ENCODE measurements at places on chromosomes 6 and 20. TPM values are rescaled to one million over a fixed set of nuclear protein-coding genes. Genes with fewer than 3 reads are reported as not detected.

GRCh38 chr6:89281779-89282246, 33.3 kb downstream of the GABRR2 start:
- DNase-seq, result no peak

LST1 gene
- 2.5 TPM for total RNA-seq

PACRG gene
- 11.8 TPM for total RNA-seq

DNA sequence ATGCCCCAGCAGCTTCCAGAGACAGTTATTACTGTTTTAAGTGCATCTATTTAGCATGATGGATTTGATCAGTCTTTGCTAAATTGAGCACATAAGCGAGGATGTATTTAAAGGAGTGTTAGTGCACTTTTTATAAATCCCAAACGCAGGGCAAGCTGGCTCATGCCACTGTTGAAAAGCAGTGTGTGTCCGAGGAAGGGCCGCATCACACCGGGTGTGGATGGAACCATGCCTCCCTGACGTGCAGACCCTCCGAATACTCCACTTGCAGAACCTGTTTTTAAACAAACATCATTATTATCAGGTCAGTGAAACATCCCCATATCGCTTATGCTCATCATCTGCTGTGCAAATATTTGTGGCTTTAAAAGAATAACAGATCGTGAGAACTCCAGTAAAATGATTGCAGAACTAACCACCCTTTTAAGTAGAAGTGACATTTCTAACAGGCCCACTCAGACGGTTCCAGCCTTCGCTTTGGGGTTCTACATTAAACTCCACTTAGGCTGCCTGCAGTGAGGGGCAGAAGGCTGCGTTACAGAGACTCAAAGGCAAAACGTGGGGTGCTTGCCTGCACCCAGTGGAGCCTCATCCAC, 190.1 kb downstream of the CDH4 start:
- DNase-seq, result no peak

GRCh38 chr6:118787724-118788423, 106.1 kb upstream of the ASF1A start:
- DNase-seq, result peak; percentile 22

SLC17A2 gene
- not detected for total RNA-seq

Measured in heart left ventricle (tissue), 16 donors.